ENCODE measurements at places on chromosomes 12 and 14.

DNA sequence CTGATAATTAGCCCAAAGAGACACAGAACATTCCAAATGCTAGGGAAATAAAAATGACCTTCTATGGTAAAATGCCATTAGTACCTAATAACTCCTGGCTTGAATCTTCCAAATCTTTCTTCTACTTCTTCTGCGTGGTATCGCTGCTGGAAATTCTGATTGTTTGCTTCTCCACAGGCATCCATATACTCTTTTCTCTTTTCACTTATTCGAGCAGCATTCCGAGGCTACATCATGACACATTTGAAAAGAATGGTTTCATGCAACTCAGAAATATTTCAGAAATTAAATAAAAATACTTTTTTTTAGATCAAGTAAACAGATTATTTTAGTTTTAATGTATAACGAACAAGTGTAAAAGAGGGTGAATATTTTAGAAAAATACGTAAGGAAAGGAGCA lies 18.9 kb downstream of the ZCCHC8 start:
- peak; percentile 18 for DNase-seq

- DNase-seq = no peak
Observed at GRCh38 chr12:116054280-116054679, 223.2 kb downstream of the MED13L start.

GRCh38 chr12:73714655-73715054 lies 823.0 kb upstream of the ATXN7L3B start:
- no peak for DNase-seq

GRCh38 chr14:104929268-104930230 lies 4.9 kb downstream of the PLD4 start:
- no peak for DNase-seq

DNA sequence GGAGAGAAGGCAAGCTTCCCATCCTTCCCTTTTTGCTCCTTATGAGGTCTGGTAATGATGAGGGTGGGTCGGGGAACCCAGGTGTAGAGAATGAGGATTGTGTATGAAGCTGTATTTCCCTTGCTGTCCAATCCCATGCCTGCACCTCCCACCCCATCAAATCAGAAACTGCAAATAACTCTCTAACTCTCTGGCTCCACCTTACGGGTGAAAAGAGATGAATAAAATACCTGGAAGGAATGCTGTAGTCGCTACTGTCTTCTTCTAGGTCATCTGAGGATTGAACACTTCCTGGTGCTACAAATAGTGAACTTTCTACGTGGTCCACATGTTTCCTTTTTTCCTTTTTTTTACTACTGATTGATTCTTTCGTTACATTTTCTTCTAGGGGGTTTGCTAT lies 38.9 kb upstream of the DICER1 start:
- DNase-seq = no peak

GRCh38 chr12:95975491-95975890 lies 20.7 kb downstream of the HAL start:
- DNase-seq = no peak

- DNase-seq = no peak
Observed at GRCh38 chr12:69934011-69934410, 109.0 kb downstream of the MYRFL start.

GRCh38 chr14:72643317-72643801 lies 250.5 kb downstream of the DPF3 start:
- DNase-seq = peak; percentile 85

- peak; percentile 36 for DNase-seq
Observed at GRCh38 chr12:31958569-31959160, 550 bp upstream of the RESF1 start.

DNA sequence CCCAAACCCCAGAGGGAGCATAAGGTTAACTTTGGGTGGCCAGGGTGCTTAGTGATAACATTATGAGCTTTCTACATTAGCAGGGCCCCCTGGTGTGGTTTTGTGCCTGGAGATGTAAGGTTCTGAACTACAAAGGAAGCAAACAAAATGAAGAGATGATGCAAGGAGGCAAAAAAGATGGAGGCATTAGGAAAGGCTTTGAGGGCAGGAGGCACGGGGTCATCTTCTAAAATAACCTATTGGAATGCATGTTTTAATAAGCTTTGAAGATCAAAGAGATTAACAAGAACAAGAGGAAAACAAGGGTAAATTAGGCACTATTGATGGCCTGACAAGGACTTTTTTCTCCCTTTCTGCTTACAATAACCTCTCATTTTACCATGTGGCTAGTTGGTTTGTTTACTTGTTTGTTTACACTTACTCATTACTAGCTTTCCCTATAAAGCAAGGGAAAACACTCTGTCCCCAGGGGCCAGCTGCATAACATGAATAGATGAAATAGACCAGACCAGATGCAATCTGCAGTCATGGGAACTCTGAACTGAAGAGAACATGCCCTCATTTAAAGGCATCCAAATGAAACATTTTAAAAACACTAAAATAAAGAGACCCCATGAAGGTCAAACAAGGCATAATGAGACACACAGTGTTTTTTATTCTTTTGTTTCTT lies 390.3 kb downstream of the DIO2 start:
- no peak for DNase-seq

DNA sequence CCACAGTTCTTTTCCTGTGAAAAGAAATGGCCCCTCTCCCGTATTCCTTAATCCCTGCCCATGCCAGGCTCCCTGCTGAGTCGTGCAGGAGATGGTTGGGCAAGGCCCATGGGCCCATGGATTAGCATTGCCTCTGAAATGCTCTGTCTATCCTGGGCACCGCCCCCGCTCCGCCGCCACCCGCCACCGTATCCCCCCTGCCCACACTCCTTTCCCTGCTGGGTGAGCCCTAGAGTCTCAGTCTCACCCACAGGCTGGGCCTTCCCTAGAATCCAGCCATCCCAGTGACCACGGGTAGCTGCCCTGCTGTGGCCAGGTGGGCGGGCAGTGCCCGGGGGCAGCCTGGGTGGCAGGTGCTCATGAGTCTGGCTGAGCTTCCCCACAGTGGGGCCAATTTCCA lies 50.6 kb downstream of the TSPAN11 start:
- DNase-seq = no peak

DNA sequence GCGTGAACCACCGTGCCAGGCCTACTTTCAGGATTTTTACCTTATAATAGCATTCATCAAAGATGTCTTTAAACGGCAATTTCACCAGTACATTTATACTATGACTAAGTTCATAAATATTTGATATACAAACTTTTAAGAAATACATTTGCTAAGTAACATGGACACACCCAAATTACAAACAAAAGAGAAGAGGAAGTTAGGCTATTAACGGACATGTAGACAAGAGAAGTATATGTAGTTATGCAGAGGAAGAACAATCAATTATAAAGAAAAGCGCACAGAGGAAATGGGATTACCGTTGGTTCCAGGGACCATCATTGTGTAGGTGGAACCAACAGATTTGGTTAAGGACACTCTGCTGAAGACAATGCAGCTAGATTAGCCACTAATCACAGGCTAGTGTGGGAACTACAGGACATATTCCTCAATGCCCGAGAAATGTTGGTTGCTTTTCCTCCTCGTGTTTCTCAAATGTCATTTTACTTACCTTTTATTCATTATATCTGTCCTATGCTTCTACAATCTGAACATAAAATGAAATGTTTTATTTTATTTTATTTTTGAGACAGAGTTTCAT lies 24.0 kb upstream of the PKP2 start:
- no peak for DNase-seq

- no peak for DNase-seq
Observed at GRCh38 chr14:79091381-79091963, 921.3 kb downstream of the NRXN3 start.

- DNase-seq = no peak
Observed at GRCh38 chr14:39847852-39848251, 415.6 kb upstream of the FBXO33 start.

- DNase-seq = no peak
Observed at GRCh38 chr12:52740584-52740983, 36.6 kb downstream of the KRT76 start.

GRCh38 chr14:80419345-80419744 lies 208.0 kb upstream of the DIO2 start:
- no peak for DNase-seq

DNA sequence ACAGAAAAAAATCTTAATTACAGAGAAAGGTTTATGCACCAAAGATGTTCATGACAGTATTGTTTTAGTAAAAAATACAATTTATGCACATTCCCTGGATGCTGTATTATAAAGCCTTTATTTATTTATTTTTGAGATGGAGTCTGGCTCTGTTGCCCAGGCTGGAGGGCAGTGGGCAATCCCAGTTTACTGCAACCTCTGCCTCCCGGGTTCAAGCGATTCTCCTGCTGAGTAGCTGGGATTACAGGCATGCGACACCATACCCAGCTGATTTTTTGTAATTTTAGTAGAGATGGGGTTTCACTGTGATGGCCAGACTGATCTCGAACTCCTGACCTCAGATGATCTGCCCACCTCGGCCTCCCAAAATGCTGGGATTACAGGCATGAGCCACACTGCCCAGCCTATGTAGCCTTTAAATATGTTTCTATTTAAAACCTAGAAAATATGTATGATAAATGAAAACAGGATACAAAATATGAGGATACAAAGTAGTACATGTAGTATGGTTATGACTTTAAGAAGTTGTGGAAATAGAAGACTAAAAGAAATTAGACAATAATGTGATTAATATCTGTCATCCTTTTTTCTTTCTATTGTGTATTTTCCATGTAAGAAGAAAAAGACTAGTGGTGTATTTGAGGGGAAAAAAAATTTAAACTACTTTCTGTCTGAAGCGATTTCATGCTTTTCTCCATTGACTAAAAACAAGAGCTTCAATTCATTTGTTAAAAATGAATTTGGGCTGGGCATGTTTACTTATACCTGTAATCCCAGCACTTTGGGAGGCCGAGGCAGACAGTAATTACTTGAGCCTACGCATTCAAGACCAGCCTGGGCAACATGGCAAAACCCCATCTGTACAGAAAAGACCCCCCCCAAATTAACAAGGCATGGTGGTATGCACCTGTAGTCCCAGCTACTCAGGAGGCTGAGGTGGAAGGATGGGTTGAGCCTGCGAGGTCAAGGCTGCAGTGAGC lies 13.1 kb downstream of the ATF1 start:
- no peak for DNase-seq

DNA sequence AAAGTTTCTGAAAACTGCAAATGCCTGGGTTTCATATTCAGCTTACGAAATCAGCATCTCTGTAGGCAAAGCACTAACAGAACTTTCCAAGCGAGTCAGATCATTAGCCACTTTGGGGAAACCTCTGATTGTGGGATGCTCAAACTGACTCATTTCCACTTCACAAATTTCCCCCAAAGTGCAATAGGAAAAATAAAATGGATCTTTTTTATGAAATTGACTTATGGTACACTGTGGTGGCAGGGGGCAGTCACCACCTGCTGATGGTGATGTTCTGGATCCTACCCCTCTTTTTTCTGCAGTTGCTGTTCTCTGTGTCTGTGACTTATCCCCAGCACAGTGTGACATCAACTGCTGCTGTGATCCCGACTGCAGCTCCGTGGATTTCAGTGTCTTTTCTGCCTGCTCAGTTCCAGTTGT lies 5.6 kb downstream of the TCTN1 start:
- no peak for DNase-seq

GRCh38 chr12:89225401-89225800 lies 126.9 kb downstream of the DUSP6 start:
- no peak for DNase-seq

GRCh38 chr14:75143761-75144527 lies 17.1 kb upstream of the NEK9 start:
- DNase-seq = no peak

DNA sequence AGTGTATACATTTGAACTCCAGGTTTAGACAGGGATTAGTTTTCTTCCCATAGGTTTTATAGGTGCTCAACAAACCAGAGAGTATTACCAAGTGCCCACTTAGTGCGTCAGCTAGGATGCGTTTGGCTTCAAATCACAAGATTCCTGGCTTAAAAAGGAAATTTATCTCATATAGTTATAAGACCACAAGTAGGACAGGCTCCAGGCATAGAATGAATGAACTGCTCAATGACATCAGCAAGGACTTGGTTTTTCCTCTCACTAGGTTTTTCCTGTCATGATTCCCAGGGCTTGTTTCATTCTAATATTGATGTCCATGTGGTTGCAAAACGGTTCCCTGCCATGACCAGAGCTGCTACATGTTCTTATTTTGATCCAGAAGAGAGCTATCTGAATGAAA lies 6.1 kb upstream of the IRAK3 start:
- no peak for DNase-seq

DNA sequence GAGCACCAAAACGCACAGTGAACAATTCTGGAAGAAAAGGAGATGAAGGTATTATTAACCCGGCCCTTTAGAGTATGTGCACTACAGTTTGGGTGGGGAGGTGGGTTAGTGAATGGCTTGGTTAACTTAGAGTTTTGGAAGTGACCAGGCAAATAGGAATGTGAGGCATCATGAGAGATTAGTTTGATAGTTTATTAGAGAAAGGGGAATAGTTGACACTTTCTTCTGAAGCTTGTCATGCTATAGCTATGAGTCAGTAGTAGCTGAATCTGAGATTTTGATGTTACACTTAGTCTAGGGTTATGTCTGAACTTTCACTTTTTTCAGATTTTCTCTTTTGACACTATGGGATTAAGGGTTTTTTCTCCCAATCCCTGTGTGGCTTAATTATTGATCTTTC lies 567.2 kb downstream of the SNAPC1 start:
- peak; percentile 12 for DNase-seq

All from amniotic stem cell (primary cell).